HS-27A (cell line): ENCODE measurements at places on chromosomes 12 and 14.

DNA sequence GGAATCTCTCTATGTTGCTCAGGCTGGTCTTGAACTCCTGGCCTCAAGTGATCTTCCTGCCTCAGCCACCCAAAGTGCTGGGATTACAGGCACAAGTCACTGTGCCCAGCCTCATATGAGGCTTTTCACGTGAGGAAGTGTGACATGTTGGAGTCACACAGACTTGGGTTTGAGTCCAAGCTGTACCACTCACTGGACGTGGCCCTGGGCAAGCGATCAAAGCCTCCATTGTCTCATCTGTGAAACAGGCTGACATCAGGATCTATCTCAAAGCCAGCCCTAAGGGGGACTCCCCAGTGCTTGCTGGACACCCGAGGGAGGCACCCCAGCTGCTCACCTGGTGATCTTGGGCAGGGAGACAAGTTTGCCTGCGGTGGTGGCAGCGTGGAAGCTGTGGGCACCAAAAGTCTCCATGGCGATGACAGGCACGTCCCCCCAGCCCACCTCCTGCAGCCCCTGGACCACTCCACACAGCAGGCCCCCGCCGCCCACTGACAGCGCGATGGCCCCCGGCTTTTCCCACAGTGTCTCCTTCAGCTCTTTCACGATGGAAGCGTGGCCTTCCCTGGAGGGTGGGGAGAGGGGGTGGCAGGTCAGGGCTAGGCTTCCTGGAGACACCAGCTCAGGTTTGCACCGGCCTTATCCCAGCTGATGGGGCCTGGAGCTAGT lies 6.7 kb downstream of the SDS start:
- DNase-seq, result no peak

- no peak for DNase-seq
Measured at GRCh38 chr12:110005319-110005973, 6.2 kb downstream of the ANKRD13A start.

DNA sequence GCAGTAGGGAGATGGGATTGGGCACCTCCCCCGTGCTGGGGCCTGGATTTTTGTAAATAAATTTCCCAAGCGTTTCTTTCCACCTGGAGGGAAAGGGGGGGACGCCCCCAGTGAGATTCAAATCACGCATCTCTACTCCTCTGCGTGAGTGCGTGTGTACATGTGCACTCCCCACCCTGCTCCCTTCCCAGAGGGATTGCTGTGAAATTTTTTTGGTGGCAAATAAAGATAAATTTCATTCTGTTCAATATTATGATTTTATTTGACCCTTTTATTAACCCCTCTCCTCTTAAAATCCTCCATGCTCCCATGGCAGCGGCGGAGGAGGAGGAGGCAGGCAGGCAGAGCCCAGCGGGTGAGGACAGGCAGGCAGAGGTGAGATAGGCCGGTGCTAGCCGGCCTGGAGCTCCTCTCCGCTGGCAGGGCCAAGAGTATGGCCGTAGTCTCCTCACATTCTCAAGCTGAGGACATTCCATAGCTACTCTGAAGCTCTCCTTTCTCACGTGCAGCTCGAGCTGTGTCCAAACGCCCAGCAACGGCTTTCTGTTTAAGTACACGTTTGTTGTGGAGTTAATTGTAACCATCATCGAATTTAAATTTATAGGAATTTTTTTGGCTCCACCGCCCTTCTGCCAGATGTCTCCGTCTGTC lies 1.5 kb upstream of the HOTAIR start:
- no peak for DNase-seq

DNA sequence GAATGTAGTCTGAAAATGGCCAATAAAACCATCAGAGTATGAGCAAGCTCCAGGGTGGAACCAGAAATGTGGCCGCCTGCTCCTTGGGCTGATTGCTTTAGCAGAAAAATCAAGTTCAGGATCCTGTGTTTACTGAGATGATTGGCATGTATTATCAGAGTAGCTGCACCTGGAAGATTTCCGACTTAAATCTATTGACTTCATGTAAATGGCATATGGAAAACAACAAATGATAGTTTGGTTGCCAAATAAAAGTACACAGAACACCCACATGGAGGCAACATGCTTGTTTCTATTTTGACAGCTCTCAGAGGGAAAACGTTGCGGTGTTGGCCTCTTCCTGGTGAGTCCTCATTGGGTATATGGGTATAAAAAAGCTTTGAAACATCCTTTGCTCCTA lies 31.3 kb downstream of the SOCS2 start:
- DNase-seq, result no peak

DNA sequence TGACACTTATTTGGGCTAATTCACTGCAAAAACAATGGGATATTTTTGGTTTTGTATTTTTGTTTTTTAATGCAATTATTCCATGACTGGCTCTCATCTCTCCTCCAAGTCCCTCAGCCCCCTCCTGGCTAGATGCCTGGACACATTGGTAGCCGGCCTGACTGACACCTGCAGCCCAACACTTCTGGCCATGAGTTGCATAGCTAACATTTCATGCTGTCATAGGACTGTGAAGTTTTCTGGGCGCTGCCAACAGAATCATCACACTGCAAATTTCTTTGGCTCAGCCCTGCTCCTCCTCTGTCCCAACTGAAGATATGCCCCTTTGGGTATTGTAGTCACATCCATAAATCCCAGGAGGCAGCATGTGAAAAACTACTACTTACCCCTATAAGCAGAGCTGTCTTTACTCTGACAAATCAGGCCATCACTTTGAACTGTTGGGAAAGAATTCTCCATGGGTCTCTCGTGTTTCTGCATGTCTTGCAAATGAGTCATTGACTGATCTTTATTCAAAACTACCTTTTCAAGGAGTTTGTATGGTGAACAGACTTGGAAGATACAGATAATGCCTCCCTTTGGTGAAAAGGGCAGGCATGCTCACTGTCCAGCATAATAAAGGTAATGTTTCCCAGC lies 126.7 kb upstream of the LGR5 start:
- DNase-seq, result peak; percentile 39

DNA sequence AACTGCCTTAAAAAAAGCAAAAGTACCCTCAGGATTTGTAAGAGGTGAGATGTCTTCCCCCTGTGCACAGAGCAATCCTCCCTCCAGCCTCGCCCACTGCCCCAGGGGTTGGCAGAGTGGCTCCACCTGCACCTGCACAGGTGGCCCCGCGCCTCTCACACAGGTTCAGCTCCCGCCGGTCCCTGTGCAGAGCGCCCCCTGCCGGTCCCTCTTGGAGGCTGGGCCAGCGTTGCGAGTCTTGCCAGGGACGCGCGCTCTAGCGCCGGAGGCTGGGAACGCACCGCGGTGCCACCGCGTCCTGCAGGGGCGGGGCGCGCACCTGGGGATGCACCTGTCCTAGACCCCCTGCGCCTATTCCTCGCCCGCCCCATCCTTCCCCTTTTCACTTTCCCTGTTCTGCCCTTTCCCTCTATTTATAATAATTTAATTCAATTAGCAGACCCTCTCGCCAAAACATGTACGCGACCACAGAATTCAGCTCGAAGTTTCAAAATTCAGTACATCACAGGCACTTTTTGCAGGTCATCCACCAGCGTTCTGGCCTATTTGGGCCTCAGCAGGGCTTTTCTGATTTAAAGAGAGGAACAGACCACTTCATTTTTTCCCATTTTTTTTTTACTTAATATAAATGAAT lies 618.6 kb downstream of the AACS start:
- DNase-seq, result no peak

GRCh38 chr12:113246478-113247122 lies 25.3 kb downstream of the TPCN1 start:
- DNase-seq, result no peak

GRCh38 chr14:52949711-52950409 lies 990 bp downstream of the FERMT2 start:
- peak; percentile 30 for DNase-seq

DNA sequence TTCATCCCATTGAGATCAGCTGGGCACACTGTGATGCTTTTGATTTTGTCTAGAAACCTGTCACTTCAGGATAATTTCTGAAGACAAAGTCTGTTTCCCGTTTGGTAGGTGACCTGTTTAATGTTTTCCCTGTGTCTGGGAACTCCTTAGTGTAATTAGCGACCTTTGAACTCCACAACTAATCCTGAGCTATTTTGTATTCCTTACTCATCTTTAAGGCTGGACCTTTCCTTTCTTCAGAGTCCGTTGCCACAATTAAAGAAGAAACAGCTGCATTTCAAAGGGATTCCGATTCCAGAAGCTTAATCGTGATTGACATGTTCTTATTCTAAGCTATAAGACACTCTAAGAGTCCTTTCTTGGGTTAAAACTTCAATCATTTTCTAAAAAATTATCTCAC lies 22.0 kb downstream of the AP5M1 start:
- DNase-seq, result no peak

GRCh38 chr12:99983456-99984258 lies 1.1 kb downstream of the ANKS1B start:
- no peak for DNase-seq

- no peak for DNase-seq
Measured at GRCh38 chr12:46446645-46447044, 74.1 kb upstream of the SLC38A2 start.
